ENCODE measurements at places on chromosomes 16 and 17.

DNA sequence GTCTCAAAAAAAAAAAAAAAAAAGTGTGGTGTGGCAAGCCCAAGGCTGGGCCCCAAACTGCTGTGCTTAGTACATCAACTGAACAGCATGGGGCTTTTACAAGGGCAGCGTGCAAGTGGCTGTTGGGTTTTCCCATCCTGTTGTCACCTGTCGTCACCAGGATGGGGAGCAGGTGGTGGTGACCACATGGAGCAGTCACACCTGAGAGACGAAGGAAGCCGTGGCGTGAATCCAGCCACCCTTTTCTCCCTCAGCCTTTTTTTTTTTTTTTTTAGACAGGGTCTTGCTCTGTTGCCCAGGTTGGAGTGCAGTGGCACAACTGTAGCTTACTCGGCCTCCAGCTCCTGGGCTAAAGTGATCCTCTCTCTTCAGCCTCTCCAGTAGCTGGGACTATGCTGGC lies 4.1 kb upstream of the MRPL58 start:
- DNase-seq: no peak

DNA sequence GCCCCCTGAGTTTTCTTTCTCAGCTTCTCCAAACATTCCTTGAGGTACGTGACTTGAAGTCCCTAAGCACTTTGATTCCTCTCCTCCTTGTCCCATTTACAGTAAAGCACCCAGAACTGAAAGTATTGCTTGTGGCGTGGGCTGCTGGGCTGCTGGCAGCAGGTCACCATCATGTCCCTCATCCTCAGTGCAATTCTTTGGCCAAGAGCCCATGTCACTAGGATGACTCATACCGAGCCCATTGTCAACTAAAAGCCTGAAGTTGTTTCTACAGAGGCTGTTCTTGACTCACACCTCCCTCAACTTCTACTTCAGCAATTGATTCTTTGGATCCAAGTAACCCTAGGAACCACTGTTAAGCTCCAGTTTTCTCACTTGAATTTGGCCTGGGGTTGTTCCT lies 54.3 kb downstream of the KPNA2 start:
- DNase-seq: peak; percentile 9

GRCh38 chr16:89380681-89381080 lies 109.7 kb downstream of the ANKRD11 start:
- DNase-seq: no peak

DNA sequence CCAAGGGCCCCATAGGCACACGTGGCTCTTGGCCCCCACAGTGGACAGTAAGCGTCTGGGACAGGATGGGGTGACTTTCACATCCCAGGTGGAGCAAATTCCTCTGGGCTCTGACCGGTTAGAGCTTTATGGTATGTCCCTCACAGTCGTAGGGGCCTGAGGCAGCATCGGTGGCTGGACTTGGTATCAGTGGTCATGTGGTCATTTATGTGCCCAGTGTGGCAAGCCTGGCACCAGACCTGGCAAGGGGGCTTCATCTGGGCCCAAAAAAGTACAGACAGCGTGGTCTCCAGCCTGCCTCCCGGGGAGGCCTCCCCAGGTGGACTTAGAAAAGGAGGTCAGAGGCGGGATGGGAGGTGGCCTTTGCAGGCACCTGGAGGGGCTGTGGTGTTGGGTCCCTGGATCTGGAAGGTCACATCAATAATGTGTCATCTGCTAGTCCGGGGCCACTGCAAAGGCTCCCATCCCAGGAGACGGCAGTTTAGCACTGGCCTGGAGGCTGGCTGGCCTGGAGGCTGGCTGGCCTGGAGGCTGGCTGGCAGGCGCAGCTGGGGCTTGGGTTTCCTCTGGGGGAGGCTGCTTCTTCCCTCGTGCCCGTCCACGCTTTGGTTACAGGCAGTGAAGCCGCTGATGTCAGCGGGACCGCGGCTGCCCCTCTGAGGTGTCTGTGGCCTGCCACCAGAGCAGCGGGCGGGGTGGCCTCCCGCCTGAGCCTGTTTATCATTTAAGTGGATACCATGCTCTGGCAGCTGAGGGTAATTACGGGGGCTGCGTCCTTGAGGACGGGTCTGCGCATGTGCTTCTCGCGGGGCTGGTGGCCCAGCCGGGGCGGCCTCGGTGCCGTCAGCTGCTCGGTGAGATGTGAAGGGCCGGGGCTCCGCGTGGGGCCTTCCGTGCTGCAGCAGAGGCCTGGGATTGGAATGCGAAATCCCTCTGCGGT lies 20.7 kb upstream of the CBX4 start:
- no peak for DNase-seq

- DNase-seq: no peak
Measured at GRCh38 chr16:27318392-27319256, 4.8 kb downstream of the IL4R start.

- DNase-seq: peak; percentile 57
Measured at GRCh38 chr17:50297407-50297865, 23.2 kb downstream of the TMEM92 start.

DNA sequence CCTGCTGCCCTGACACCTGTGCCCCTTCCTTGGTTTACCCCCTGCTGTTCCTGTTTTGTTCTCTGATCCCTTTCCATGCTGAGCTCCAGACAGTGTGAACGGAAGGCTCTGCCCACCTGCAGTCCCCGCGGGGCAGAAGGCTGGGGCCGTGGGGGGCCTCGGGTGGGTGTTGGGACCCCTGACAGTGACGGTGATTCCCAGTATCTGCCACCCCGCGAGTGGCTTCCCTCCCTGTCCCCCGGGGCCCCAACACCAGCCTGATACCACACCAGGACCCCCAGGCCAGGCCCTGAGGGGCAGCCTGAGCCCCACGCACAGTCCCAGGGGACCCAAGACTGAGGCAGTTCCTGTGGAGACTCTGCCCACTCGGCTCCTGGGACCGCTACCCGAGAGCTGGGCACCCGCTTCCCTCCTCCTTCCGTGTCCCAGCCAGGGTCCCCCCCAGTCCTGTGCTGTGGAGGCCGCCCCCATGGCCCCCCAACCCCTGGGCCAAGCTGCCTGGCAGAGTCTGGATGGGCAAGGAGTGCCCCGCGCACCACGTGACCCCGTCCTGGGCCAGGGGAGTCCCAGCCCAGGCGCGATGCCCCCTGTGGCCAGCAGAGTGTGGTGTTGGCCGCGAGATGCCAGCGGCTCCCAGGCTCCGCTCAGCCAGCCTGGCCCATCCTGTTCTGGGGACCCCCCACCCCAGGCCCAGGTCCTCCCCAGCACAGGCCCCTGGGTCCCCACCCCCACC lies 10.0 kb upstream of the C1QTNF8 start:
- DNase-seq: peak; percentile 56

DNA sequence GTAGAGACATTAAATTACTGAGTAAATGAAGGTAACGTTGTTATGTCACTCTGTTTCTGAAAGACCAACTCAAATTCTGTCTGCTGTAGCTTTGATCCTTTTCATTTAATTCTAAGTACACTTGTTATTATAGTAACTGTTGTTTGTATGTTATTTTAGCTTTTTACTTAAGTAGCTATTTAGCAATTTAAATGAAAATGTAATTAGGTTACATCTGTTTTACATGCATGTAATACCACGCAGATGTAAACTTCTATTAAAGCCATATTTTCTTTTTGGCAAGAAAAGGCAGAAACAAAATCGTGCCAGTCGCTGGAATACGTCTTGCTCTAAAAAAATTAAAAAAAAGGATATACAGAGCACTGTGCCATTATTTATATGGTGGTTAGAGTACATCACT lies 282.8 kb downstream of the FTO start:
- no peak for DNase-seq

DNA sequence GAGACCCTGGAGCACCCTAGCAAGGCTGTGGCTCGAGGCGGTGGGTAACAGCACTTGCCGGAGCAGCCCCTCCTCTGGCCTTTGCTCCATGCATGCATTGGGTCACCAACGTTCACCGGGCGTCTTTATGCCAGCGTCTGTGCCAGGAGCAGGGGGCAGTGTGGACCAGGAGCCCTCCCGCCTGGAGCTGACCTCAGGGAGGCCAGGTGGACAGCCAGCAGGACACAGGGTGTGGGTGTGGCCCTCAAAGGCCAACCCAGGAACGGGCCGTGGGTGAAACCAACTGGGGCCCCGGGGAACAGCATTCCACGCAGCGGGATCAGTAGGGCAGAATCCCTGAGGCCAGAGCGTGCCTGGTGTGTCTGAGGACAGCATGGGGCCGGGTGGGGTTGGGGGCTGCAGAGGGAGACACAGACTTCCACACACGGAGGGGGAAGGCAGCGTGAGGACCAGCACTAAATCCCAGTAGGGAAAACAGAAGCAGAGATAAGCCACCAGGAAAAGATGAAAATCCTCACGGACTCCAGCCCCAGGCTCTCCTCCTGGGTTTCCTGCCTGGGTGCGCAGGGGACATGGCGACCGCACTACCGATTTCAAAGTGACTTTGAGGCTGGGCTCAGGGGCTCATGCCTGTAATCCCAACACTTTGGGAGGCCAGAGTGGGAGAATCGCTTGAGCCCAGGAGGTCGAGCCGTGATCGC lies 2.9 kb upstream of the CD7 start:
- no peak for DNase-seq

- DNase-seq: no peak
Measured at GRCh38 chr16:82628711-82629110, 1.9 kb downstream of the CDH13 start.

GRCh38 chr17:45311760-45312476 lies 4.9 kb downstream of the MAP3K14 start:
- peak; percentile 95 for DNase-seq

DNA sequence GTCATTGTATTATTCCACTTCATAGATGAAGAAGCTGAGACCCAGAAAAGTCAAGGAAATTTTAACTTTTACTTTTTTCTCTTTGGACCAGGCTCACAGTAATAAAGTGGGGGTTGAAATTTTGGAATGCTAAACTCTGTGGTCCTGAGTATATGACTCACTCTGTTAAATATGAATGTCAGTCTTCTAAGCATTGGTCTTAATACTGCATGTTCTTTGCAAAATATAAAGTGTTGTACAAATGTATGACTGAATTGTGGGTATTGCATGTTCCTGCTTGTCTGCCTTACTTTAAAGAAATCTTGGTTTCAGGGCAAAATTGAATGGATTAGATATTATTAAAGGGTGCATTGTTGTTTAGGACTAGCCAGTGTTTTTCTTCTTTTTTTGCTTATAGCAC lies 950.8 kb upstream of the GOT2 start:
- DNase-seq: no peak

- DNase-seq: no peak
Measured at GRCh38 chr16:9612267-9612666, 520.8 kb downstream of the HAPSTR1 start.

- peak; percentile 70 for DNase-seq
Measured at GRCh38 chr16:85819245-85819644, 19.8 kb downstream of the COX4I1 start.

GRCh38 chr16:49021136-49021535 lies 260.5 kb downstream of the CBLN1 start:
- no peak for DNase-seq

GRCh38 chr16:23435500-23435899 lies 17.5 kb downstream of the COG7 start:
- peak; percentile 21 for DNase-seq

DNA sequence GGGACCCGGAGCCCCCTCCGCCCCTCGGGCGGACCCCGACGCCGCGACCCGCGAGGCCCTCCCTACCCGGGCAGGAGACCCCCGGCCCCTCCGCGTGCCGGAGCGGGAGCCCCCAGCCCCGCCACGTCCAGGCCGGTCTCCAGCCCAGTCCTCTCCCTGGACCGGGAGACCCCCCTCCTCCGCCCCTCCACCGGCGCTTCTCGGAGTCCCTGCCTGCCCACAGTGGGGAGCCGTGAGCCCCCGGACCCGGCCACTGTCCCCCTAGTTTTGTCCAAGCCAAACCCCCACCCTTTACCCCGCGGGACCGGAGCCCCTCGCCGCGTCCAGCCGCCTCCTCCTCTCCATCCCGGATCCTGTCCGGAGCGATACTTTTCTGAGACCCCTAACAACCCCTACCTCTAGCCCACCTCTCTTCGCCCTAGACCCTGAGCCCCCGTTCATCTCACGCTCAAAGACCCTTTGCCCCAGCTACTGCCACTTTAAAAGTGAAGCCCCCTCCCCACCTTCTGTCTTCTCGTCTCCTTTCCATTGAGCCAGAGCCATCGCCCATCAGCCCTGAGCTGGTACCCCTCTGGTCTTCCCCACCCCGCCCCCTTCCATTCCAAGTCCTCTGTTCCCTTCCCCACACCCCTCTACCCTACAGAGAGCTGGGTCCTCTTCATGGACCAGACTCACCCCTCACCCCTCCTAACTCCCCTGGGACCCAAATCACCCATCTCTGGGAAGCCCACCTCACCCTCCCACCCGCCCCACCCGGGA lies 1.0 kb downstream of the NECAB2 start:
- DNase-seq: no peak

DNA sequence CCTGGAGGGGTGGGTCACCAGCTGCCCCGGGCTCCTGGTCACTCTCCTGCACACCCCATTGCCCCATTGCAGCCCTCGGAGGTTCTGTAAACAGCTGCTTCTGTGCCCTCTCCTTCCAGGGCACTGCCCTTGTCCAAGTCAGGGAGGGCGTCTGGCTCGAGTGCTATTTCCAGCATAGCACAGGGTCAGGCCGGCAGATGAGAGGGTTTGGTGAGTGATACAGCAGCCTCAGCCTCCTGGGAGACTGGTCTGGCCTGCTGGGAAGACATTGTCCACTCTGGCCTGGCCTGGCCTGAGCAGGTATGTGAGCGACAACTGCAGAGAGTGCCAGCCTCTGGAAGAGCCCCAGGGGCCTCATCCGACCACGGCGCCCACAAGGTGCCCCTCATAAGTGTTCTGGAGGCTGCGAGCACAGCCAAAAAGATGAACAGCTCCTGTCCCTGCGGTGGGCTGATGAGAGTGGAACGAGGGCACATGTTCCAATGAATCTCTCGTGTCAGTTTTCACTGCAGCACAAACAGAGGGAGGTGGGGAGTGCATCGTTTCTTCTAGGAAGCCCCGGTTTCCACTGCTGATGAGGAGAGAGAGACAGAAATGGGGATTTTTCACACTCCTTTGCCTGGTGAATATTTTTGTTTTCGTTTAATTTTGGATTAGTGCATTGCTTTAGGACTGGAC lies 105.8 kb upstream of the SDK2 start:
- no peak for DNase-seq

DNA sequence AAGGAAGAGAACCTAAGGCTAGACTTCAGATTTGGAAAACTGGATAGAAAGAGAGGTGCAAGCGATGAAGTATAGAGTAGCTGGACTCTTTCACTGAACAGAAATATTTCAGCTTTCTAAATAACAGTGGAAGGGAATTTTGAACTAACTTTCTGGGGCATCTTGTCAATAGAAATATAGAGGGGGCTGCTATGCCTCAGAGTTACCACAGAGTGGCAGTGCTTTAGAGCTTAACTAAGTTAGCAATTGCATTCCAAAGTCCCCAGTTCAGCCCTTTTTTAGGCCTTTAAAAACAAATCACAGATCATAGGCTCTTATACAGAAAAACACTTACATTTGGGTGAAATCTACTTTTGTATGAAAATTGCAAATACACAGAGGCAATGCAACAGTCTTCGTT lies 154.2 kb upstream of the CDH8 start:
- no peak for DNase-seq

DNA sequence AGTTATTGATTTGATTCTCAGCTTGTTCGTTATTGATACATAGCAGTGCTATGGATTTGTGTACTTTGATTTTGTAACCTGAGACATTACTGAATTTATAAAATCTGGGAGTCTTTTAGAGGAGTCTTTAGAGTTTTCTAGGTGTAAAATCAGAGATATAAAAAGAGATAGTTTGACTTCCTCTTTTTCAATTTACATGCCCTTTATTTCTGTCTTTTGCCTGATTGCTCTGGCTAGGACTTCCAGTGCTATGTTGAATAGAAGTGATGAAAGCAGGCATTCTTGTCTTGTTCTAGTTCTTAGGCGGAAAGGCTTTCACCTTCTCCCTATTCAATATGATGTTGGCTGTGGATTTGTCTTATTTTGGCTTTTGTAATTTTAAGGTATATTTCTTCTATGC lies 106.2 kb downstream of the PHKB start:
- DNase-seq: no peak

Measured in large intestine (tissue), 12 donors.